IMR-90 (cell line): ENCODE measurements at places on chromosomes 7 and 10. TPM values are rescaled to one million over a fixed set of nuclear protein-coding genes. Genes with fewer than 3 reads are reported as not detected.
A peak's percentile ranks its signal among the peaks of the same experiment; 100 is the strongest.

The ABCC2 gene
- 0.28 and 0.36 TPM in 2 replicates for total RNA-seq

GRCh38 chr7:71883415-71883814 lies 528.7 kb downstream of the CALN1 start:
- DNase-seq: no peak

DNA sequence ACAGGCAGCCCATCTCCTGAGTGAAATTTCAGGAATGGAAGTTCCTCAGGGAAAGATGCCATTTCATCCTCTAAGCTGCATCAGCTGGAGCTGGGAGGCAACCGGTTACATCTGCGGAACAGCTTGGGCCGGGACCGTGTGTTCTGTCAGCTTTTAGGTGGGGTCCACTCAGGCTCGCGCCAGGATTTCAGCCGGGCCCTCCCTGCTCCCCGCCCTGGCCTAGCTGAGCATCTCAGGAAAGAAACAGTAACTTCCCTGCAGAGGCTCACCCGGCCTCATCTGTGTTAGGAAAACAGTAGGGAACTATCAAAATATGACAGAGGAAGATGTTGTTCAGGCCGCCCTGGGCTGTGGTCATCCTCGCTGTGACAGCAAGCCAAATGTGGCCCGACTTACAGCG lies 110.4 kb downstream of the TRIL start:
- no peak for DNase-seq

- peak; percentile 39 for DNase-seq
Measured at GRCh38 chr7:111132833-111133232, 41.9 kb downstream of the LRRN3 start.

DNA sequence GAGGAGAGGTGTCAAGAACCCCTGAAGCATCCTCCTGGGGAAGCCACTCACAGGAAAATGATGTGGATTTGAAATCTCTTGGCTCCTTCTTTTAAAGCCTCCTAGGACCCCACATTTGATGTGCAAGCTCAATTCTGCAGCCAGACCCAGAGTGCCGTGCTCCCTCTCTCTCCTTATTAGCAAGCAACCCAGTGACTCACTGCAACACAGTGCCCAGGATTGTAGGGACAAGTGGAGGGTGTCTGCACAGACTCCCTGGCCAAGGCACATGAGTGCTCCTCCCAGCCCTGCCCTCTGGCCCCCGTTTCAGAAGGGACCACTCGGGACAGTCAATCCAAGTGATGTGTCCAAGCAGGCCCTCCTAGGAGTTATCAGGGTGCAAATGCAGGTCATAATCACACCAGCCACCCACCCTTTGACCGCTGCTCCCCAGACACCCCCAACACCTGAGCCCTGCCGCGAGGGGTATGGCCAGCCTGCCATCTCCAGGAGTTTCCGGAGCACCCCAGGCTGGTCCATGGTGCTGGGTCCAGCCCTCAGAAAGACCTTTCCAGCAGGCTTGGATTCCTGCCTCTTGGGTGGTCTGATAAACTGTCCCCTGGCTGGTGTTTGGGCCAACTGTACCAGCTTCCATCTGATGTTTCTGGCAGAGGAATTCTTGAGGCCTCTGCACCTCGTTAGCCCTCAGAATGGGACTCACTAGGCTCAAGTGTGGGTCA lies 54.5 kb upstream of the CXCL12 start:
- no peak for DNase-seq

The TBX20 gene
- total RNA-seq: 0.28 and 0.36 TPM in 2 replicates

DNA sequence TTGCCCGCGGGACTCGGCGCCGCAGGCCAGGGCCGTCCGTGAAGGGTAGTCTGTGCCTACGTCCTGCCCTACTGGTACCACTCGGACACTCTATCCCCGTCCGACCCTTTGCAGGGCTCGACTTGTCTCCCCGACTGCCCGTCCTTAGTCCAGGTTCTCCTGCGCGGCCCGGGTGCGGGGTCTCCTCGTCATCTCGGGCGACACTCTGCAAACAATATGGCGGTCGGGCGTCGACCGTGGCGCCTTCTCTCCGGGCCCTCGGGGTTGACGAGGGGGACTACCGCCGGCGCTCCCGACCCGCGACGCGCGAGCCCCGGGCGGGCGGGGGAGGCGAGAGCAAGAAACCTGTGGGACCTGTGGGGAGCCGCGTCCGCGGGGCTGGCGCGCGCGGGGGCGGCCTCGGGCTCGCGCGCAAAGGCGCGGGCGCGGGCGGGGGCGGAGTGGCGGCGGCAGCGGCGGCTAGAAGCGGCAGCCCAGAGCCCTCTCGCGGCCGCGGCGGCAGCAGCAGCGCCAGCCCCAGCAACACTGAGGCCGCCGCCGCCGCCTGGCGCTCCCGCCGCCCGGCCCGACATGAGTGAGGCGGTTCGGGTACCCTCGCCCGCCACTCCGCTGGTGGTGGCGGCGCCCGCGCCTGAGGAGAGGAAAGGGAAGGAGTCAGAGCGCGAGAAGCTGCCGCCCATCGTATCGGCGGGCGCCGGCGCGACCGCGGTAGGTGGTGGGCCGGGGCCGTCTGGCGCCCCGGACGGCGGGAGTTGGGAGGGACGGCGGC lies at the start of gene HECTD2:
HECTD2 (plus strand) TSS at position 476 of the 769 bp plus-strand sequence; CDS start at position 571, 95 bp downstream.
- DNase-seq: peak; percentile 65

- DNase-seq: no peak
Measured at GRCh38 chr10:49744924-49745605, 17.1 kb downstream of the OGDHL start.

The GDF10 gene
- not detected in 2 replicates for total RNA-seq

DNA sequence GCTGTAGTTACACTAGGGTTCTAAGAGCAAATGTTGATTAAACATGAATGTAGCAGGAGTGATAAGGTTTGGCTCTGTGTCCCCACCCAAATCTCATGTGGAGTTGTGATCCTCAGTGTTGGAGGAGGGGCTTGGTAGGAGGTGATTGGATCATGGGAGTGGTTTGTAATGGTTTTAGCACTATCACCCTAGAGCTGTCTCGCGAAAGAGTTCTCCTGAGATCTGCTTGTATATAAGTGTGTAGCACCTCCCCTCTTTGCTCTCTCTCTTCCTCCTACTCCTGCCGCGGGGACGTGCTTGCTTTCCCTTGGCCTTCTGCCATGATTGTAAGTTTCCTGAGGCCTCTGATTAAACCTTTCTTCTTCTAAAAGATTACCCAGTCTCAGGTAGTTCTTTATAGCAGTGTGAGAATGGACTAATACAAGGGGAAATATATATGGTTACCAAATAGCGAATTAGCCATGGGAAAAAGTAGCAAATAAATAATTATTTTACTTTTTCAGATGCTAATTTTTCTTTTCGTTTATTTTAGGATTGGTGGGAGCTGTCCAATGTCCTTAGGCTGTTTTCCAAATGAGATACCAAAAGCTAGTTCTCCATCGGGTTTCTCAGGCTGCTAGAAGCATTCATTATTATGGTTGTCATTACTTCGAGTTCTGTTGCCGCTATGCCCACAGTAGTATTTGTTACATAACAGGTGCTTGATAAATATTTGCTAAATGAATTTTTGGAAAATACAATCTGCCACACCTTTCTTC lies 58.7 kb downstream of the PTEN start:
- no peak for DNase-seq

GRCh38 chr7:45055016-45055415 lies 33.8 kb downstream of the NACAD start:
- no peak for DNase-seq

The TECTB gene
- total RNA-seq: not detected in 2 replicates

GRCh38 chr7:101691822-101692384 lies 62.8 kb upstream of the MYL10 start:
- DNase-seq: no peak

The UPK3BL2 gene
- total RNA-seq: 0.18 and 0.56 TPM in 2 replicates

The IRF5 gene
- total RNA-seq: 0.18 TPM in 1 of 2 replicates, not detected in the other

The TWIST1 gene
- 5.4 and 18.6 TPM in 2 replicates for total RNA-seq

DNA sequence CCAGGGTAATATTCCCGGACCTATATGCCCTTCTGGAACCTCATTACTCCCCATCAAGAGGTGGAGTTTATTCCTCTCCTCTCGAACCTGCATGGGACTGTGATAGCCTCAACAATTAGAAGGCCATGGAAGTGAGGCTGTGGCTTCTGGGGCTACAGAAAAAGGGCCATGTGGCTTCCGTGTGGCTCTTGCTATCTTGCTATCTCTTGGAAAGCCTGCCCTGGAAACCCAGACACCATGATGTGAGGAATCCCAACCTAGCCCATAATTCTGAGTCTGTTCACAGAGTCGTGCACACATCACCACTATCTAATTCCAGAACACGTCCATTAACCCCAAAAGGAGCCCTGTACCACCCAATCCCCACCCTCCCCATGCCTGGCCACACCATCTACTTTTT lies 20.8 kb upstream of the SH3PXD2A start:
- DNase-seq: no peak

The SPDYE8 gene
- total RNA-seq: not detected in 2 replicates
